ENCODE measurements at places on chromosomes 2 and 18.
A peak's percentile ranks its signal among the peaks of the same experiment; 100 is the strongest.

GRCh38 chr2:182870227-182870626, 3.8 kb upstream of the FRZB start:
- peak; percentile 15 for DNase-seq

DNA sequence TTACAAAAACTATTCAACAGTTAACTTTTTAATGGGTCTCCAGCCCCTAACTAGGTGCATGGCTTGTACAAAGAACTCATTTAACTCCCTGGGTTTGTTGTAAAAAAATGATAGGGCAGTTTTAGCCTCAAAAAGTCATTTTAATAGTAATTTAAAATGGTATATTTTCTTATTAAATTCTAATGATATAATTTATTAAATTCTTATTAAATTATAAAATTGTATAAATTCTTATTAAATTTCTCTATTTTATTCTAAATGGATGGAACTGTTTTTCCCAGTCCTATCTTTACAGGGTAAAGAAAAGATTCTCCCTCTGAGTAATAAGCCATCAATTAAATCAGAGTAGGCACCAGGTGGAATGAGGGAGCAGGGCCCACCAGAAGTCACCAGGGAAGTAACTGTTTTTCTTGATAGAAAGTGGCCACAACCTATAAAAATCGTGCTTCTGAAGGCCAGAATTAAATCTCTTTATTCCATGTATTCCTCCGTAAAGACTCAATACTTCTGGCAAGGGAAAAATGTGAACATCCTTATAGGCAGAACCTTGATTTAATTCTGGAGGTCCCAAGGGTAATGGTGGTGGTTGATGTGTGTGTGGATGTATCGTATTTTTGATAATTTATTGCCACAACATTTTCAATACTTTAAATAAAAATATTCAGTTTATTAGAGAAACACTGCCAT, 814 bp downstream of the FKBP7 start:
- no peak for DNase-seq

GRCh38 chr2:144052083-144052482, 467.8 kb downstream of the ZEB2 start:
- DNase-seq: no peak

DNA sequence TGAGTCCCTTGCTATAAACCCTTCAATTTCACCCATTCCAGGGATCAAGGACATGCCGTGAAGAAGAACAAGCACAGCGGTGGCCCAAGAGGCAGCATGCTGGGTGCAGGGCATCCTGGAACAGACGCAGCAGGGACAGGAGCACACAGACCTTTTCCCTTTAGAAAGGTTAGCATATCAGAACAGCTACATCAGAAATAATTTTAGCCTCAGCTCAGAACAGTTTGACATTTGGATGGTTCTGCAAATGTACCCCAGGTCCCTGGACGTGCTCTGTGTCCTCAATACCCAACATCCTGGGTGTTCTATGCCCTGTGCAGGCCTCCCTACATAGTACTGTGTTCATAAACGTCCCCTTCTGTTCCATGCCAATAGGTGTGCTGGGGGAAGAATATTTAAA, 80.4 kb downstream of the MYOM1 start:
- no peak for DNase-seq

DNA sequence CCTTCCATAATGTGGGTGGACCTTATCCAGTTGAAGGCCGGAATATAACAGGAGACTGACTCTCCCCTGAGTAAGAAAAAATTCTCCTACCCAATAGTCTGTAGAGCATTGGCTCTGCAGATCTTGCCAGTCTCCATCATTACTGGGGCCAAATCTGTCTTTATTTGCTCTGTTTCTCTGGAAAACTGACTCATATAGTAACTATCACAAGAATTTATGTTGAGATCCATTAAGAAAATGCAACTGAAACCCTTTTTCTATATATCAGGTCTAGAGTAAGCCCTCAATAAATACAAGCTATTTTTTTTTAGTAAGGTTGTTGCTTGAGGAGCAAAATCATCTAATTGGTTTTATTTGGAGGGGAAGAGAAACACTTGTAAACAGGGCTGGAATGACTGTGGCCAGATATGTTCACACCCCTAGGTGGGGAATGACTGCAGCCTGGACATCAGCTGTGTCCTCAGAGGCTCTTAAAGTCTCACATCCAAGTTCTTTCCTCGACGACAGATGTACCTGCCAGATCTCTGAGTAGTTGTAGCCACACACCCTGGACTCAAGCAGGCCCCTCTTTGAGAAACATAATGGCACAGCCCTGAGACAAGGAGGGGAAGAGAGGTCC, 339.7 kb downstream of the TNS1 start:
- DNase-seq: no peak

DNA sequence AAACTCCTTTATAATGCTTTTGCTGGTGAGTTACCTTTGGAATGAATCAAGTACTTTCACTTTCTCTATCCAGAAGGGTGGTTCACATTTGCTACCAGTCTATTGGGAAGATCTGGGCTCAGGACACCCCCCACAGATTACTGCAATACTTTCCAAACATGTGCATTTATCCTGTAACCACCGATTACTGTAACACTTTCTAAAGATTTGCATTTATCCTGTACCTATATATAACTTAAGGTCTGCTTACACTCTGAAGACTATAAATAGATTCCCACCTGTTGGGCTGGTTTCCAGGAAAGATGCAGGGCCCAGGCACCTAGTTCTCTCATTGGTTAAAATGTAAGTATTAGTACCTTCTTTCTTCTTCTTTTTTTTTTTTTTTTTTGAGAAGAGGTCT, 113.0 kb upstream of the NEDD4L start:
- DNase-seq: no peak

- DNase-seq: no peak
These were observed 263.9 kb upstream of the APCDD1 start for GRCh38 chr18:10190564-10190963.

DNA sequence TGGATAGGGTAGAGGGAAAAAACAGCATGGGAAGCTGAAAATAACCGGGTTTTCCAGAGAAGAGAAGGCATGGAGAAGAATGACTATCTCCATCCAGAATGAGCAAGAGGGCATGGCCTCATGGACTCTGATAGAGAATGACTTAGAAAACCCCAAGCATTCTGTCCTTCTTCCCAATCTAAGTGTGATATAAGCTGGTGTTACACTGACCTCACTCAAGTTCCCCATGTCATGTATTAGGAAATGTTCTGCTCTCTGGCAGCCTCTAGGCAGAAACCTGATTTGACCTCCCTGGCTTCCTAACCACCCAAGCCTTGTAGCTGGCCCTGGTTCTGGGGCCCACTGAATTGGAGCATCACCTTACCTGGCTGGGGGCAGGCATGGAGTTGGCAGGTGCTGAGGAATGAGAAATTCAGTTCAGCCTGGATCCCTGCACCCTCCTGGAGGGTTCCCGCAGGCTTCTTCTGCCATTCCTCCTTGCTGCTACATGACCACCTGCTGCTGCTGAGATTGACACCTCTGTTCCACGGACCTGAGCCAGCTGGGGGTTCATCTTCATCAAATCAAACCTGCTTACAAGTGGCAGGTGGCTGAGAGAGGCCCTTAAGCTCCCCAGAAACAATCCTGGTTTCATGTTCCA, 5.2 kb upstream of the SIGLEC15 start:
- DNase-seq: no peak

GRCh38 chr18:8142932-8143331, 466.3 kb upstream of the RAB12 start:
- no peak for DNase-seq

GRCh38 chr2:10369269-10370255, 66.9 kb downstream of the HPCAL1 start:
- DNase-seq: no peak

GRCh38 chr2:221204699-221205098, 367.4 kb downstream of the EPHA4 start:
- no peak for DNase-seq

DNA sequence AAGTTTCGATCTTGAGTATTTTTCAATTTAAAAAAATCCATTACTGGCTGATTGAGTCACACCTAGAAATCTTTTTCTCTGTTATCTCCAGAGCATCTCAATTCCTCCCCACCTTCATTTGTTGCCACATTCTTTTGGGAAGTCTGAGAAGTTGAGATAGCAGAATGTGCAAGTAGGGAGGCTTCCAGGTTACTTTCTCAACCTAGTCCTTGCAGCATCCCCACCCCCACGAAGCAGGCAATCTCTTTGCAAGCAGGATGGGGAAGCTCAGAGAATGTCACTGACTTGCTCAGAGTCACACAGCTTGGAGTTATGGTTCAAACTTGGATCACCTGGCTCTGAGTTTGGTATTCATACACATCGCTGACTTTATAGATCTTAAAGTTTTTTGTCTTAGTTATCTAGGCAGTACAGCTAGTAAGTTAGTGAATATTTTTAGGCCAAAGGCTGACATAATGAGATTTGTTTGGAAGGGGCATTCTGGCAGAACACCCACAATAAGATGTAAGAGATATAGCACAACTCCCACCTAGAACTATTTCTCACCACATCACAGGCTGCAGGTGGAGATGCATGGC, 25.9 kb upstream of the LCLAT1 start:
- DNase-seq: no peak

DNA sequence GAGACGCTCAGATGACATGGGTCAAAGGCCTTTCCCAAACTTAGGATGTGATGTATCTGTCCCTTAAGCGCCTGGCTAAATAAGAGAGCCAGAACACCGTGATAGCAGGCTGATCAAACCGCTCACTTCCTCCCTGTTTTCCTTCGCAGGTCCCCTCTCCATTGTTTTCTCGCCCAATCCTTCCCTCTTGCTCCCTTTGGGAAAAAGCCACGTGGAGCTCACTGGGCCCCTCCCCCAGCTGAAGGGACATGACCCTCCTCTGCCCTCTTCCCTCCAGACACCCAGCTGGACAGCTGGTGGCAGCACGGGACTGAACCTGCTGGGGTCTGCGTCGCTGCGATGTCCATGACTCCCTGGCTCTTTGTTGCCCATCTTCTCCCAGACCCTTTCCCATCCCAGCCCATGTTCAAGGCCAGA, 201.7 kb downstream of the TNS1 start:
- no peak for DNase-seq

DNA sequence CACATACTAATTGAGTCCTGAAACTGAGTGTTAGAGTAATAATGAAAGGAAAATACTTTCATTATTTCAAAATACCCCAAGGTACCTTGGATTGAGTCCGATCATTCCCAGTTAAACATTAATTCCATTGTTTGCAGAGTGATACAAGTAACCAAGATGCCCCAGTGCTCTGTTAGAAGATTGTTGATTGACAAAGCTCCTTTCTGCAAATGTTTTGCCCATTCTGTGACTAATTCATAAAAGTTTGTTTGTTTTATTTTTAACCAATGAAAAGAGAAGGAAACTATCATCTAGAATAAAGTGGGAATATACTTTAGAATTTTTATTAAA, 124.0 kb downstream of the GULP1 start:
- no peak for DNase-seq

GRCh38 chr2:187187519-187187918, 260.5 kb downstream of the CALCRL start:
- no peak for DNase-seq

Measured in NCI-H2029 (cell line).